ENCODE measurements at places on chromosomes 12 and 14. TPM values are rescaled to one million over a fixed set of nuclear protein-coding genes. Genes with fewer than 3 reads are reported as not detected.

GRCh38 chr12:79643821-79644220 lies 46.9 kb downstream of the PAWR start:
- DNase-seq, result no peak

The HCAR2 gene
- polyA plus RNA-seq, result 30.1 TPM

The CCDC197 gene
- polyA plus RNA-seq, result not detected

DNA sequence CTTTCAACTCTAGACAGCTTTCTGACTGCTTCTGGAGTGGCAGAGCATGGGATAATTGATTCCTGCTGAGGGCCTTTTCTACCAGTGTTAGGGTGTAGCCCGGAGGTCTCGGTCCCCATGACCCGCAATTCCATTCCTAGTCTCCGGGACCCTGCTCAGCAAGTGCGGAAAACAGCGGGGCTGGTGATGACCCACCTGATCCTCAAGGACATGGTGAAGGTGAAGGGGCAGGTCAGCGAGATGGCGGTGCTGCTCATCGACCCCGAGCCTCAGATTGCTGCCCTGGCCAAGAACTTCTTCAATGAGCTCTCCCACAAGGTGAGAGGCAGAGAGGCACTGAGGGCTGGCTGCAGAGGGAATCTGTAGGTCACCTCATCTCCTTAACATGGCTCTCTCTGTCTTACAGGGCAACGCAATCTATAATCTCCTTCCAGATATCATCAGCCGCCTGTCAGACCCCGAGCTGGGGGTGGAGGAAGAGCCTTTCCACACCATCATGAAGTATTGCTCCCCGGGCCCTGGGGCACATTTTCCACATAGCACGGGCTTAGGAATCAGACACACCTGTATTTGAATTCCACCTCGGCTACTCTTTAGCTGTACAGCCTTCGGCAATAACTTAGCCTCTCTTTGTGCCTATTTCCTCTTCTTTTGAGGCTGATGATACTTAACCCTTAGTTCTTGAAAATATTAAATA lies 5.6 kb upstream of the GAPDH start:
- no peak for DNase-seq

GRCh38 chr12:98918176-98918863 lies 273.2 kb downstream of the APAF1 start:
- no peak for DNase-seq

DNA sequence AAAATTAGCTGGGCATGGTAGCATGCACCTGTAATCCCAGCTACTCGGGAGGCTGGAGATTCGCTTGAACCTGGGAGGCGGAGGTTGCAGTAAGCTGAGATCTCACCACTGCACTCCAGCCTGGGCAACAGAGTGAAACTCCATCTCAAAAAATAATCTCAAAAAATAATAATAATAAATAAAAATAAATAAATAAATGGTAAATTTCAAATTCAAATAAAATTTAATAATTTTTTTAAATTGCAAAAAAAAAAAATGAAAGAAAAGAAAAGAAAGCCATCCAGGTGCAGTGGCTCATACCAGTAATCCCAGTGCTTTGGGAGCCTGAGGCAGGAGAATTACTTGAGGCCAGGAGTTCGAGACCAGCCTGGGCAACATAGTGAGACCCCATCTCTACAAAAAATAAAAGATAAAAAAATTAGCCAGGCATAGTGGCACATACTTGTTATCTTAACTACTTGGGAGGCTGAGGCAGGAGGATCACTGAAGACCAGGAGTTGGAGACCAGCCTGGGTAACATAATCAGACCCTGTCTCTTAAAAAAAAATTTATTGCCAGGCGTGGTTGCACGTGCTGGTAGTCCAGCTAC lies 36.4 kb downstream of the ALDH2 start:
- no peak for DNase-seq

The TMEM132D gene
- not detected for polyA plus RNA-seq

GRCh38 chr12:9184276-9184675 lies 23.9 kb downstream of the PZP start:
- no peak for DNase-seq

- DNase-seq, result no peak
Observed at GRCh38 chr12:39037115-39037514, 131.7 kb upstream of the CPNE8 start.

The LGMN gene
- 61.0 TPM for polyA plus RNA-seq

GRCh38 chr14:90731487-90731886 lies 84.7 kb downstream of the TTC7B start:
- DNase-seq, result no peak

GRCh38 chr14:103453791-103454190 lies 68.6 kb downstream of the MARK3 start:
- DNase-seq, result no peak

Data from keratinocyte (primary cell).